ENCODE measurements at places on chromosomes 16 and 17.

DNA sequence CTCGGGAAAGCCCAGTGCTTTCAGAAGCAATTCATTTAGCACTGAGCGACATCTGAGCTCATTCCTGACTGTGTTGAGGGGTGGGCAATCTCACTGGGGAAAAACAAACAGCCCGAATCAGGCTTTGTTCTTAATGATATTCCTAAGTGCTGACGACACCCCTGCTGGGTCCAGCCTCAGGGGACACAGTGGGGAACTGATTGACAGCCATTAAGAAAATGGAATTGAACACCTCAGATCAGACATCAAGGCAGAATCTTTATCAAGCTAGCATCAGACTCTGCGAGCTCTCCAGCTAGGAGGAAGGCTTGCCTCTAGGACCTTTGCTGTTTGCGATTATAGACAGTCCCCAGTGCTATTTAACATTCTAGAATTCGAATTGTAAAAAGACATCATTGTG is 22.5 kb upstream of the LYRM9 start:
- no peak for DNase-seq

GRCh38 chr16:1222553-1223354 is 2.3 kb downstream of the TPSG1 start:
- no peak for DNase-seq

GRCh38 chr17:19254651-19255050 is 17.5 kb downstream of the EPN2 start:
- DNase-seq = no peak

DNA sequence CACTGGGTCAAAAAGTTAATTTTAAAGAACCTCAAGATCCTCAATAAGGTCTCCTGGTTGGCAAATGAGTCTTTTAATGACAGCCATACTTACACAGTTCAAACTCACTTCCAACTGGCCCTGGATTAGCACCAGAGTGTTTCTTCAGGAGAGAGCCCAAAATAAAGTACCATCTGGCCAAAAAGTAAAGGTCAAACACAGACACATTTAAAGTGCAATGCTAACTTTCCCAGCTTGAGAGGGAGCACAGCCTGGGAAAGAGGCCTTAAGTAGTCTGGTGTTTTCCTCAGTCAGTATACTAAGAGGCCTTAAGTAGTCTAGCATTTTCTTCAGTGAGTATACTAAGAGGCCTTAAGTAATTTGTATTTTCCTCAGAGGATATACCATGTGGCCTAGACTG is 46.6 kb upstream of the ERN1 start:
- no peak for DNase-seq

GRCh38 chr17:48701864-48702532 is 20.3 kb downstream of the PRAC1 start:
- no peak for DNase-seq

DNA sequence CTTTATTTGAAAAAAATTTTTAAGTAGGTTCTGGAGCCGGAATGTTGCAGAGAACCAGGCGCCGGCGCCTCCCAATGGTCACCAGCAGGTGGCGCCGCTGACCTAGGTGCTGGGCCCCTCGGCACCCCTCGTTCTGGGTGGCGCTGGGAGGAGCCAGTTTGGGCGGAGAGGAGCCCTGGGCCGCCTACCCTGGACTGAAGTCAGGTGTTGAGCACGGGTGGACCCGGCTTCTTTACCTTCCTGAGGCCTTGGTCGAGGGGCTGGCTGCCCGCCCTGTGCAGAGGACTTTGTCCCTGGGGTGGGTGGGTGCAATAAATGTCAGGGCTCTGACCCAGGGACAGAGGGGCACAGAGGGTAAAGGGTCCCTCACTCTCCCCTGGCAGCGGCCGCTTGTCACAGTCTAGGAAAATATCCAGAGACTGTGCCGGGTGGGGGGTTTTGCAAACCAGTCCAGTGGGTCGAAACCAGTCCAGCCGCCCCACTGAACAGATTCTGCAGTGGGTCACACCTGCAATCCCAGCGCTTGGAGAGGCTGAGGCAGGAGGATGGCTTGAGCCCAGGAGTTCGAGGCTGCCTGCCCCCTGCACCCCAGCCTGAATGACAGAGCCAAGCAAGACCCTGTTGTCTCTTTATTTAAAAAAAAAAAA is 30.1 kb upstream of the TNFRSF13B start:
- peak; percentile 58 for DNase-seq

All from PC-9 (cell line).